Mesenteric fat pad (tissue), 1 donor: ENCODE measurements at places on chromosomes 4 and X.

DNA sequence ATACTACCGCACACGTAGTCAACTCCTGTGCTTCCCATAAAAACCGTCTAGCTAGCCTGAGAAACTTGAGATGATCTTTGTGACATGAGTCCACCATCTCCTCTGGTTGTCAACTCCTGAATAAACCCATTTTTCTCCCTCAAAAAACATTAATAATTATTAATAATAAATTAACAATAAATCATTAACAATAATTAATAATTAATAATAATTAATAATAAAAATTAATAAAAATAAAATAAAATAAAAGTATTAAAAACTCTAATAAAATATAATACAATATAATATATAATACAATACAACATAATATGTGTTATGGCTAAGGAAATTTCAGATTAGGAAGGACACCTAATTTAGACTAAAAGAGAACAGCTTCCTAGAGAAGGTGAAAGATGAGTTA lies 20.7 kb upstream of the TMPRSS11E start:
- DNase-seq, result no peak

DNA sequence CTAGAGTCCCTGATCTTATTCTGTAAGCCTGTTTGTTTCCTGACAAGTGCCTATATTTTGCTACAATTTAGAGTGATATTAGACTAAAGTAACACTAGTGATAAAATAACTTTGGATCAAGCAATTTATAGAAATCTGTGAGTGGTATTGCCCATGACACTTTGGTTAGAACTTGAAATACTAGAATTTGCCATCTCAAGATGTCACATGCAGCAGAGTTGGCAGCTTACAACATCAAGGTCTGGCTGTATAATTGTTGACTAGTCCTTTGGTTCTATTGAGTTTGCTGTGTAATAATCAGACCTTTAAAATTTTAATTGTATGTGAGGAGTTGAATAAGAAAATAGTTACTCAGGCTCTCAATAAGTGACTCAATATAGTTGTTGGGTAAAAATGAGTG lies 167.1 kb downstream of the RAPGEF2 start:
- DNase-seq, result no peak

GRCh38 chr4:165834116-165834515 lies 38.9 kb upstream of the TLL1 start:
- DNase-seq, result no peak

- no peak for DNase-seq
Observed at GRCh38 chr4:10571909-10572308, 112.7 kb downstream of the CLNK start.

DNA sequence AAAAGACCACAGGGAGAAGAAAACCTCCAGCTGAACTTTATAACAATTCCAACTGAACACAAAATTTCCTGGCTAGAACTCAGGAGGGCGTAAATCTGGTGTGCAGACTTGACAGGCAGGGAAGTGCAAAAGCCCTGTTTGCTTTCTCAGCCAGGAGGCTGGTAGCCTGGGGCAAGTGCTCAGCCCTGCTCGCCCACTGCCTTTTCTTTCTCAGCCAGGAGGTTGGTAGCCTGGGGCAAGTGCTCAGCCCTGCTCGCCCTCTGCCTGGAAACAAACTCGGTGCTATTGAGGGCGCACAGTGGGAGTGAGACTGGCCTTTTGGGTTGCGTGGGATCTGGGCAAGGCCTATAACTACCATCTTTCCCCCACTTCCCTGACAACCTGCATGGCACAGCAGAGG lies 275.4 kb upstream of the MAOA start:
- no peak for DNase-seq

- no peak for DNase-seq
Observed at GRCh38 chrX:107730991-107731766, 44.4 kb downstream of the TSC22D3 start.

DNA sequence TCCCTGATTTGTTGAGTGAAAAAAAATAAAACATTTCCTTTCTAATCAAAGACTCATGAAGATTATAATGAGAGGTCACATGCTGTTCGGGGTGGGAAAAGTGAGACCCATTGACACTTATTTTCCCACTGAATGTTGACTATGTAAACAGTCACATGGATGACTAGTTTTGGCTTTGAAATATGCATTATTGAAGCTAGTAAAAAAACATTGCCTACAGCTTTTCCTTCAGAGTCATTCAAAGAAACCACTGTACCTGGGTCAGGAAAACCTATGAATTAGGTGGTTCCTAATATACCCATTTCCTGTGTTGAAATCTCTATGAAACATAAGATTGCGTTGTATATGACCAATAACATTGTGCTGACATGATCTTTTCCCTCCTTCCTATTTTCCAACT lies 251.2 kb downstream of the CFAP299 start:
- DNase-seq, result no peak

DNA sequence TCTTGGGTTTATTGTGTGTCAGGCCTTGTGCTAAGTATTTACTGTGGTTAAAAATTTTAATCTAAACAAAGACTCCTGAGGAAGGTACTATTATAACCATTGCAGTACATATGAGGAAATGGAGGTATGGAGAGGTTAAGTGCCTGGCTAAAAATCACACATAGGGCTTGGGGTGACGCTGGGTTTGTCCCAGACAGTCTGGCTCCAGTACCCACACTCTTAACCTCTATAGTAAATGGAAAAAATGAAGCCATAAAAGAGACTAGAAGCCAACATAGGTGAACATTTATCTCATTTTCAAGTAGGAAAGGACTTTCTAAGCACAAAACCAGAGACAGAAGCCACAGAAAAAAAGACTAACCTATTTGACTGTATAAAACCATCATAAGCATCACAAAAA lies 1.9 kb downstream of the FOXP3 start:
- no peak for DNase-seq

DNA sequence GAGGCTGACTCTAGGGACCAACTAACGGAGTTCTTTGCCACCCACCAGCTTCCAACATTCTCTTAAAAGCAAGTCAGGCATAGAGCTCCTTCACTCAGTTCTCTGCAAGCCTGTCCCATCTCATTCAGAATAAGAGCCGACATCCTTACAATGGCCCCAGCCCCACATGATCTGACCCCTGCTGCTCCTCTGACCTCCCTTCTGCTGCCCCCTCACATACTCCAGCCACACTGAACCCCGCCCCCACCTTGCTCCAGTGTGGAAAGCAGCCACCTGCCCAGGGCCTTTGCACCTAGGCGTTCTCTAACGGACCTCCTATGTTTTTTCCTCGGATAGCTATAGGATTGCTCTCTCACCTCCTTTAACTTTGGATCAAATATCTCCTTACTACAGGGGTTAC lies 143.2 kb upstream of the ETNPPL start:
- no peak for DNase-seq

- DNase-seq, result no peak
Observed at GRCh38 chr4:121278811-121279368, 101.9 kb downstream of the QRFPR start.

DNA sequence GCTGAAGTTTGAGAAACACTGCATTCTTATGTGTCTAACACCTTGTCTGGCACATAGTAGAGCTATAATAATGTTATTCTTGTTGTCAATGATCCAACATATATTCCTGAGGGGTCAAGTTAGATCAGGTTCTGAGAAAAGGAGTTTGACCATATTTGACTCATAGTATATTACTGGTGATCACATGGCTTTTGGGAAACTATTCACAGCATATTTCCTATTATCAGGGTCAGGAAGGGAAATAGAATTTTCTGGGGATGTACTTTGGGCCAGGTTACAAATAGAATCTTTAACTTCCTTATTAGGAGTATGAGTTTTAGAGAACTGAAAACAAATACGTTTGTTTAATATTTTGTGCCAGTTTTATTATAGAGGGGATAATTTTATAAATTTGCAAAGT lies 11.6 kb downstream of the IL15 start:
- no peak for DNase-seq

- DNase-seq, result no peak
Observed at GRCh38 chrX:119624951-119625668, 18.9 kb upstream of the NKRF start.
